ENCODE measurements at places on chromosomes 11 and 22.

DNA sequence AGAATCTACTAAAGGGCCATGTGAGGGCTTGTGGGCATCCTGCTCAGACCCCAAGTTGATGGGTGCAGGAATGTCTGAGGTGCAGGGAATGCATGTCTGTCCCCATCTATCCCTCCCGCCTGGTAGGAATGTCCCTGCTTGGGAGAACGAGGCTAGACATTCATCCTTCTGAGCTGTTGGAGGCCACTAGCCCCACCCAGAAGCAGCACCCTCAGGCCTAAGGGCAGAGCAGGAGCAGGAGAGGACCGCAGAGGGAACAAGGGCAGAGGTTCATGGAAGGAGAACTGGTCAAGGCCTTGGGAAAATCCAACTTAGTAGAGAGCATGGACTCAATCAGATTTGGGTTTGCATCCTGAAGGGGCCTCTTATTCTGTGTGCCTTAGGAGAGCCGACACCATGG is 22.1 kb upstream of the LMO1 start:
- DNase-seq: no peak

- no peak for DNase-seq
These were observed 13.6 kb downstream of the CD3E start for GRCh38 chr11:118318124-118318523.

DNA sequence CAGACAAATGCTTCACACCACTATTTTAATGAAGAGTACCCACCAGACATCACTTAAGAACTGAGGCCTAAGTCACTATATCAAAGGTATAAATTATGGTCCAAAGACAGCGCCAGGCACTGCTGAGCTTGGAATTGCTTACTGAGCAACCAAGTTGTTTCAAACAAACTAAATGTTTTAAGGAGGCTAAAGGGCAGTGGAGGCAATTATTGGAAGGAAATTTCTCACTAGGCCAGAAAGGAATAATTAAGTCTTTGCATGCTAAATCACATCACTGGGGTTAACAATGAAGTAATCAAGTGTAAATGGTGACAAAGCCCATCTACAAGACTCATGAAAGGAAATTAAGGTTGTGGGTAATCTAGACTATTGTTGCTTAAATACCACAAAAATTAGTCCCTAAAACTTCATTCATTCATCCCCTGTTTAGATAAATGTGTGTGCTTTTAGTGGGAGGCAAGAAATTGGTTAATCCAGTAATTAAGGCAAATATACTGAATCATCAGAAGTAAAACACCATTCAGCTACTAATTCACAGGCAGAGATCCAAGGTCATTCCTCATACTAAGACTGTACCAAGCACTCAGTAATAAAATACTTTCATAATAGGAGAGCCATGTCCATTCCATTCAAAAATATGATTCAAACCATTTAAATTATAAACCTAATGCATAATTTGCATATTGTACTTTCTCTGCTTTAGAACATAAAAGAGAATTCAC is 21.2 kb downstream of the LGR4 start:
- no peak for DNase-seq

DNA sequence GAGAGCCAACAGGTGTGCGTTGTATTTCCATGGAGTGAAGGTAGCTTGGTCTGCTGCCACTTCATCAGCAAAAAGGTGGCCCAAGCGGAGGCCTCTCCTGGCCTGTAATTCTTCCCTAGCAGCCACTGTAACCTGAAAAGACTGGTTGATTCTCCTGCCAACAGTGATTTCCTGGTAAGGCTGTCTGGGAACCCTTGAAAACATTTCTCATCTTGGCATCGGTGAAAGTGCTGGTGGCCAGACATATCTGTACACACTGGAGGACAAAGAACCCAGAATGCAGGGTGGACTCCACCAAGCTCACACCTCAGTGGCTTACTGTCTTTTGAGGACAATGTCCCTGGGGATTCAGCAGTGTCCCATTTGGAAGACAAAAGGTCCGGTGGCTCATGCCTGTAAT is 128.0 kb downstream of the TRIM29 start:
- DNase-seq: no peak

- no peak for DNase-seq
These were observed 38.5 kb downstream of the SIK3 start for GRCh38 chr11:117059611-117060148.

Measured in NCI-H2227 treated with DMSO at 0.1 percent for 48 hours (cell line).